Motor neuron (in vitro differentiated cells): ENCODE measurements at places on chromosomes 3 and 15. TPM values are rescaled to one million over a fixed set of nuclear protein-coding genes. Genes with fewer than 3 reads are reported as not detected.

The FANCD2OS gene
- total RNA-seq, result not detected in 2 replicates

The MEIS2 gene
- total RNA-seq, result 123 and 141 TPM in 2 replicates

The PDCD6IP gene
- 157 and 161 TPM in 2 replicates for total RNA-seq

The MYEF2 gene
- total RNA-seq, result 12.6 and 20.0 TPM in 2 replicates

The ARGFX gene
- not detected in 2 replicates for total RNA-seq

- peak; percentile 93 for ATAC-seq
Measured at GRCh38 chr3:126523745-126524428, at the start of gene CHST13. Gene CHST13, plus strand, starts transcription at chr3:126524155. Its CDS starts 178 bp downstream, at chr3:126524333.

DNA sequence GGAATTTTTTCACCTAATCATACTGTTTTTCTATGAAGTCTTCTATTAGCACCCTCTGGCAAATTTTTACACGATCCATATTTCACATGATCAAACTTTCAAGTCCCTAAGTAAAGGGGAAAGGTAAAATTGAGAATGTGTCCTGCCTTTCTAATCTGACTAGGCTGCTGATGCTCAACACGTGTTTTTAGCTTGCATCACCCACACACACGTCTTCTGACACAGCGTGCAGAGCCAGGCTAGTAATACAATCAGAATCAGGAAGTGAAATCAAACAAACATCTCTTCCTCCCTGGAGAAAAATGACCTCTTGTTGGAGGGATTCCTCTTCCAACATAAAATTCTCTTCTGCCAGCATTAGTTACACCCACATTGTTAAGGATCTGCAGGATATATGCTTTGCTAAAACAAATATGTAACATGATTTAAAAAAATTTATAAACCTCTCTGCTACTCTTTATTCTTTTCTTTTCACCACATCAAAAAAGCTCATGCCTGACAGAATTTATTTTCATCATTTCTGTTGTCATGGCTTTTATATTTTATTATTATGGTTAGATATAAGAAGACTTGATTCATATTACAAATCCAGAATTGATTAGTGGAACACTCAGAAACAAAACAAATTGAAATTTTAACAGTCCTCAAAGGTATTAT, 122.4 kb downstream of the RAP2B start:
- peak; percentile 96 for ATAC-seq

- no peak for ATAC-seq
Measured at GRCh38 chr15:26073430-26074333, 210.6 kb upstream of the ATP10A start.

GRCh38 chr3:126199256-126199655, 18.9 kb upstream of the ALDH1L1 start:
- no peak for ATAC-seq

GRCh38 chr15:91214675-91215590, 114.9 kb downstream of the SV2B start:
- ATAC-seq, result no peak

- ATAC-seq, result no peak
Measured at GRCh38 chr3:169846458-169847193, 23.1 kb downstream of the LRRC31 start.

DNA sequence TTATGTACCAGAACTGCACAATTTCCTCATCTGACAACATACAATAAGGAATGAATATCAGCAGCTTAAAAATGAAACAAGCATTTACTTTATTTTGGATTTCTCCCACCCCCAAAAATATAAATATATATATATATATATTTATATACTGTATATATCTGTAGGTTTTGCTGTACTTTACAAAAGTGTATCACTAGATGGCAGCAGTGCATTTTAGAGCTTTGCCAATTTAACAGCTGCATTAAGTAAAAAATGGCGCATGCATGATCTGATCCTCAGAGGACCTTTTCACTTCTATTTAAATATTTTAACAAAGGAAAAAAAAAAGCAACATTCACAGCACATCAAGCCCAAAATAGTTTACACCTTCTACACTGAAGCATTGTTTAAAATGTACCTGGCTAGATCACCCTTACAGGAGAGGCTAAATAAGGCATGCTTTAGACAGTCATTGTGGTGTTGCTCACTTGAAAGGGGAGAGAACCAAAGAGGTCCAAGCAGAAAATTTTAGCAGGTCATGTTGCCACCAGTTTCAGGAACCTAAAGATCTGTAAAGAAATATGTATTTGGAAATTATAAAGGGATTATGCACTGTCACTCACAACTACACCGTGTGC, 72.6 kb downstream of the NPTN start:
- ATAC-seq, result peak; percentile 46

GRCh38 chr3:9255976-9256375, 6.5 kb upstream of the SRGAP3 start:
- no peak for ATAC-seq

GRCh38 chr3:134810052-134810435, 15.0 kb downstream of the EPHB1 start:
- peak; percentile 29 for ATAC-seq

GRCh38 chr3:48400824-48401433, 28.9 kb downstream of the FBXW12 start:
- peak; percentile 51 for ATAC-seq

GRCh38 chr3:155069729-155070128, 10.4 kb upstream of the MME start:
- no peak for ATAC-seq

GRCh38 chr3:153070511-153070868, 91.5 kb upstream of the RAP2B start:
- peak; percentile 59 for ATAC-seq

GRCh38 chr15:78502641-78503040, 4.7 kb upstream of the HYKK start:
- ATAC-seq, result no peak

GRCh38 chr15:51907136-51907862, 64.3 kb downstream of the LEO1 start:
- no peak for ATAC-seq

GRCh38 chr3:154349223-154349622, 24.9 kb upstream of the DHX36 start:
- no peak for ATAC-seq
